ENCODE measurements at places on chromosomes 6 and 20.

GRCh38 chr6:109759098-109759955 lies 68.2 kb downstream of the FIG4 start:
- DNase-seq: no peak

DNA sequence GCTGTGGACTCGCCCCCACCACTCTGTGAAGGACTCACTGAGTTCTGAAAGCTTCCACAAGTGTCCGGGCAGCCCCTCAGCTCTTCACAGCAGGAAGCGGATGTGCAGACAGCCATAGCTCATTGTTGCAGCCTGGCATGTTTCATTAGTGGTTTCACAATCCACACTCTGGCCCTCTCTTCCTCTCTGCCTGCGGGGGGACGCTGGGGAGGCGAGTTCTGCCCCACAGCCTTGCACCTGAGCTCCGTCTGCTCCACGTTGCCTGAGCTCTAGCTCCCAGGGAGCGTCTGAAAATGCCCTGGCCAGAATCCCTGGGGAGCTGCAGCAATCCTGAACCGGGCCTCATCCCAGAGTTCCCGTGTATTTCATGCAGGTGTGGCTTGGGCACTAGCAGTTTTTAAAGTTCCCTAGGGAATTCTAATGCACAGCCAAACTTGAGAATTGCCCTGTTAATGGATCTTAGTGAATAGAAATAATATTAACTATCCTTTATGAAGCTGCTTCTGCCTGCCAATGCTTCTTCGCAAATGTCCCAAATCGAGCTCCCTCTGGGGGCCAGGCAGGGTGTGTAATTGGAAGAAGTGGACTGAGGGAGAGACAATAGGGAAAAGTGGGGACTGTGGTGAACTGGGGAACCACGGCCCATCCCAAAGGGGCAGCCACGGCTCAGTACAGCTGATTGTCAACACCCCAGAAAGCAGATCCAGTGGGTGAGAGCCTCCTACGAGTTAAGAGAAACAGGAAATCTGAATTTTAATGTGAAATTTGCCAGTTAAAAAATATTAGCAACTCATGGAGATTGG lies 51.5 kb downstream of the CTCFL start:
- no peak for DNase-seq

GRCh38 chr6:111724505-111724904 lies 118.8 kb upstream of the TRAF3IP2 start:
- no peak for DNase-seq

DNA sequence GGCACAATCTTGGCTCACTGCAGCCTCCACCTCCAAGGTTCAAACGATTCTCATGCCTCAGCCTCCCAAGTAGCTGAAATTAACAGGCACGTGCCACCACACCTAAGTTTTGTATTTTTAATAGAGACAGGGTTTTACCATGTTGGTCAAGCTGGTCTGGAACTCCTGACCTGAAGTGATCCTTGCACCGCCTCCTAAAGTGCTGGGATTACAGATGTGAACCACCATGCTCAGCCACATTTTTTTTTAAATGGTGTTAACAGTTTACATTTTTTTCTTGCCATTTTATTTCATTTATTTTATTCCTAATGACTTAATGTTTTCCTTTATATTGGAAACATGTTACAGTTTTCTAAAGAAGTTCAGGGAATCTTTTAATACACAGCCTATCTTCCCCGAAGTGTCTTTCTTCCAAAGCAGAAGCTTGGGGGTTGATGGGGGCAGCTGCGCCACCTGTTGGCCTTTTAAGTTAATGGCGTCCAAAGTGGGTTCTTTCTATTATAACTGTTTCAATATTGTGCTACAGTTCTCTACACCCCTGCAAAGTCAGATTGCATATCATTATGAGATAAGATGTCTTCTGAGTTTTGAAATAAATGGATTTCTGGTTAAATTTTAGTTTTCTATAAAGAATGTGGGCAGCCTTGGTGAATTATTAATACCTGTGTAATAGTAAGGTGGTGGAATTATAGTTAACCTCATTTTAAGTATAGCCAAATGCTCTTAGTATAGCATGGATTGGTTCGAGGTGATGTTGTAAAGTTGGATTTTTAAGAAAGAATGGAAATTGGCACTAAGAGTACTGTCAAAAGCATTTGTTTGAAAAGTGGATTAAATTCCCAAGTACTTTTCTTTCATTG lies 42.0 kb upstream of the PLCG1 start:
- no peak for DNase-seq

DNA sequence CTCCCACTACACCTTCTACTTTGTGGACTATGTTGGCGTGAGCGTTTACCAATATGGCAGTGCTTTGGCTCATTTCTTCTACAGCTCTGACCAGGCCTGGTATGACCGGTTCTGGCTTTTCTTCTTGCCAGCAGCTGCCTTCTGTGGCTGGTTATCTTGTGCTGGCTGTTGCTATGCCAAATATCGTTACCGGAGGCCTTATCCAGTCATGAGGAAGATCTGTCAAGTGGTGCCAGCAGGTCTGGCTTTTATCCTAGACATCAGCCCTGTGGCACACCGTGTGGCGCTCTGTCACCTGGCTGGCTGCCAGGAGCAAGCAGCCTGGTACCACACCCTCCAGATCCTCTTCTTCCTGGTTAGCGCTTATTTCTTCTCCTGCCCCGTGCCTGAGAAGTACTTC lies 16.5 kb upstream of the EFHC1 start:
- DNase-seq: no peak

GRCh38 chr20:37343212-37343993 lies 2.5 kb upstream of the SRC start:
- DNase-seq: no peak

DNA sequence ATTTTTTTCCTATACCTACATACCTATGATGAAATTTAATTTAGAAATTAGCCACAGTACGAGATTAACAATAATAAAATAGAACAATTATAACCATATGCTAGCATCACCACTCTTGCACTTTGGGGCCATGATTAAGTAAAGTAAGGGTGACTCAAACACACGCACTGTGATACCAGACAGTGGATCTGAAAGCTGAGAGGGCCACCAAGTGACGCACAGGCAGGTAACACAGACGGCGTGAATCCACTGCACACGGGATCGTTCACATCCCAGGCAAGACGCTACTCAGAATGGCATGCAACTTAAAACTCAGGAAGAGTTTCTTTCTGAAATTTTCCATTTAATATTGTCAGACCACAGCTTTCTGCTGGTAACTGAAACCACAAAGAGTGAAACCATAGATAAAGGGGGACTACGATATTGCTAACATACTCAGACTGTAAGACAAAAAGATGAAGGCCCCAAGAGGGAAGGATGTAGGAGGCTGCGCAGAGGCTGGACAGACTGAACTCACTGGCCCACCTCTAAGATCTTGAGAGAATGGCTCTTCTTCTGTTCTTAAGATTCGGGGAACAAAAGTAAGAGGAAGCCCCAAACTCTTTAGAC lies 17.9 kb downstream of the RRBP1 start:
- no peak for DNase-seq

DNA sequence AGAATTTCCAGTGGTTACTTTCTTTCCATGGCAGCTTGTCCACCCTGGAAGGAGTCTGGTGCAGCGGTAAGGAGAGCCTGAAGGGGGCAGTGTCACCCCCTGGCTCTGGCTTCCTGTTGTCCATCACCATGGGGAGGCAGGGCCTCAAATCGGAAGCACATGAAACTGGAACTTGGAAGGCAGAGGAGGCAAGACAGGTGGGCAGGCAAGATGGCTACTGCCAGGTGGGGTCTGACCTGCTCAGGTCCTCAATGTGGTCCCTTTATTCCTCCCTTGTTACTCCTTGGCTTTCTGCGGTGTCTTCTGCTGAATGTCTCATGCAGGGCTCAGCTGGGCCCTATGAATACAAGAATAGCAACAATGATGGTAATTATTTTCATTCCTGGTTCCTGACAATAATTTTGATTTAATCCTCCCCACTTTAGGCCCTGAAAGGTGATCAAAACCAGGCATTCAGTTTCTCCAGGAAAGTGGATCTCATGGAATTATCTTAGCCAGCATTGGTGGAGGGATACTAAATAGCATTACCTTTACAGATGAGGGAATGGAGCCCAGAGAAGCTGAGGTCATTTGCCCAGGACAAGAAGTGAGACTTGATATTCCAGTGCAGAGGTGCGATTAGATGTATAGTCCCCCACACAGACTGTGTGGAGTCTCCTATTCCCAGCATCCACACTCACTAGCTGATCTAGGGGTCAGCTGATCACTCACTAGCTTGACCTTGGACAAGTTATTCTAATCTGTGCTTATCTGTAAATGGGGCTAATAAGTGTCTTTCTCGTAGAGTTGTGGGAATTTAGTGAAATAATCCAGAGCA lies 17.6 kb upstream of the SNAI1 start:
- peak; percentile 32 for DNase-seq

All from chondrocyte (in vitro differentiated cells).